ENCODE measurements at places on chromosomes 5 and 9.

- DNase-seq = no peak
Measured at GRCh38 chr5:6730807-6731206, 17.6 kb downstream of the TENT4A start.

DNA sequence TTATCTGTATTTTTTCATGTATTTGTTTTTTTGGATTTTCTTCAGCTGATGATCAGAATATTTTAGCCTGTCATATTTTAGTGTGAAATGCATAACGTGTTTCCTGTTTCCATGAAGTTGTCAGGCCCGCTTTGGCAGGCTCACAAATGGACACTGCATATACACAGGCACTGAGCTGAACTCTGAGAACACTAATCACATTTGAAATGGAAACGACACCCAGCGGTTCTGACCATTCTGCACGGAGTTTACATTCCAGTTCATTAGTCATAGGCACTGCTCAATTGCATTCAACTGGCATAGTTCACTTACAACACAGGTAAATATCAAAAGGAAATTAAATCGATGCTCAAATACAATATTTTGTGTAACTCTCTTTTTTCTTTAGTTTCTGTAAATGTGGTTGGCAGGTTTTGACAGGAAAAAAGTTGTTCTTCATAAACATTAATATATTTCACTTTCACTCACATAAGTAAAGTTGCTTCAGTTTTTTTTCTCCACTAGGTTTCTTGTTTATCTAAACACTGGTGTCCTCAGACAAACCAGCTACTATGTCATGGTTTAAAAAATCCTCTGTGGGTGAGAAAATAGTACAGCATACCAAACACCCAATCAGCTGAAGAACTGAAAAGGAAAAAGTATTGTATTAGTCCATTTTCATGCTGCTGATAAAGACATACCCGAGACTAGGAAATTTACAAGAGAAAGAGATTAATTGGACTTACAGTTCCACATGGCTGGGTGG is 559.0 kb upstream of the DAP start:
- DNase-seq = no peak

- no peak for DNase-seq
Measured at GRCh38 chr9:621201-621855, 220.2 kb upstream of the DMRT1 start.

- no peak for DNase-seq
Measured at GRCh38 chr5:133109655-133110483, 58.1 kb downstream of the HSPA4 start.

DNA sequence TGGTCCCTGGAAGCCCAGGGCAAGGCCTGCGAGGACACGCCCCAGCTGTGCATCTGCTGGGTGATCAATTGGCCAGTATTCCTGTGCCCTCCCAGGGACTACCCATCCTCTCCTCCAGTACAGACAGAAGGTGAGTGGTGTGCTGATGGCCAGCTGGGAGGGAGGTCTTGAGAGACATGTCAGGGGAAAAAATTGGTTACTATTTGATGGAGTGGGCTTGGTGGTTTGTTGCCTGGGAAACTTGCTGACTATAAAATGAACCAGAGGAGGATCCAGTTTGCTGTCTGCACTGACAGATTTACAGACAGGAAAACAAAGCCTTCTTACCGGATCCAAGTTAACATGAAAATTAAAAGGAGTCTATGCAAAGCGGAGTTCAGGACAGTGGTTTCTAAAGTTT is 40.3 kb downstream of the MAP1B start:
- DNase-seq = no peak

DNA sequence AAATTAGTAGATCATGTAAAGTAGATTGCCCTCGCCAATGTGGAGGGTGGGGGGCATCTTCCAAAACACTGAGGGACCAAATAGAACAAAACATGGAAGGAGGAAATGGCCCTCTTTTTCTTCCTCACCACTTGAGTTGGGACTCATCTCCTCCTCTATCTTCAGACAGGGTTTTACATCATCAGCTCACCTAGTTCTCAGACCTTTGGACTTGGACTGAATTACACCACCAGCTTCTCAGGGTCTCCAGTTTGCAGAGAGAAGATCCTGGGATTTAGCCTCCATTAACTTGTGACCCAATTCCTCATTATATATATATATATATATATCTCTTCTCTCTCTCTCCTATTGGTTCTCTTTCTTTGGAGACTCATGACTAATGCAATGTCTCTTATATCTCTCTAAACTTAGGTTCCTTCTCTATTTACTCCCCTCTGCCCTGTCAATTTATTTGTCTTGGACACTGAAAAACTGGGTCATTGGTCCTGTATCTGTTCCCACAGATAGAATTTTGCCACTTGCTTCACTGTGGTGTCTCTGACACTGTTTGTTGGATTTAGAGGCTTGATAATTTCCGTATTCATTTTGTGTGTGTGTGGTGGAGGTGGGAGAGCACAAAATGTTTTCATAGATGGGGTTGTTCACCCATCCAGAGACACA is 54.3 kb upstream of the TXNDC8 start:
- DNase-seq = no peak

DNA sequence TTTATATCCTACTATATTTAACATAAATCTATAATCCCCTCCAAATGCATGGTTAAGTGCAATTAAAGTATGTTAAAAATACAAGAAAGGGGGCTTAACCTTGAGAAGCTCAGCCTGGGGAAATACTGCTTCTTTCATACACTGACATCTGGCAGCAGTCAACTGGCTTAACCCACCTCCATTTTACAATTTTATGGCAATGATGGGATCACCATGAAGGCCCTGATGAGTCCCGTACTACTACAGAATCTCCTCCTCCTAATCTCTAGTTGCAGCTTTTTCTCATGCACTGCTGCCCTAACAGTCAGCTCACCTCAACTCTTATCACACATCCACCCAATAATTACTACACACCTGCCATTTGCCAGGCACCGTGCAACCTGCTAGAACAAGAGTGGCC is 40.9 kb downstream of the ZNF608 start:
- DNase-seq = no peak

- DNase-seq = no peak
Measured at GRCh38 chr5:14125262-14125661, 17.9 kb upstream of the TRIO start.

DNA sequence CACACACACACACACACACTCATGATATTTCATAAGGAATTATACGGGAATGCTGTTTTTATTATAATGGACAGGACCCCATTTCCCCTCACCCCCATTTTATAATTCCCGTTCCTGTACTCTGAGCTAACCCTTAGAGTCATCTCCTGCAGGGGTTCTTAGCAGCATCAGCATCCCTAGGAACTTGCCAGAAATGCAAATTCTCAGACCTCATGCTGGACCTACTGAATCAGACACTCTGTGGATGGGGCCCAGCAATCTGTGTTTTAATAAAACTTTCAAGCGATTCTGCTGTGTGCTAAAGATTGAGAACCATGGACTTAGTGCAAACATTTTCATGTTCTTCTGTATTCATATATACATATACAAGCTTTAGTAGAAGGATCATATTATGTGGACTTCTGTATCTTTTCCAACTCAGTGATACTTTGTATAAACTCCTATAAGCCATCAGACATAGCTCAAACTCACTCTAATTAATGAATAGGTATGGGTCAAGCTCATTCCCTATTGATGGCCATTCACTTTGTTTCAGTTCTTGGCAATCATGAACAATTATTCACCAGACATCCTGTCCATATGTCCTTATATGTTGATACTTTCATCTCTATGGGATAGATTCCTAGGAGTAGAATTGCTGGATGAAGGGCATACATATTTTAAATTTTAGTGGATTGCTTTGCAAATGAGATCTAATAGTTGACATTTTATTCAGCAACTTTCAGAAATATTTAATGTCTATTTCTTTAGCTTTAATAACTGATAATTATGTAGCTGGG is 65.5 kb downstream of the ARHGEF28 start:
- DNase-seq = no peak

GRCh38 chr5:38673671-38674071 is 117.2 kb upstream of the LIFR start:
- DNase-seq = no peak

DNA sequence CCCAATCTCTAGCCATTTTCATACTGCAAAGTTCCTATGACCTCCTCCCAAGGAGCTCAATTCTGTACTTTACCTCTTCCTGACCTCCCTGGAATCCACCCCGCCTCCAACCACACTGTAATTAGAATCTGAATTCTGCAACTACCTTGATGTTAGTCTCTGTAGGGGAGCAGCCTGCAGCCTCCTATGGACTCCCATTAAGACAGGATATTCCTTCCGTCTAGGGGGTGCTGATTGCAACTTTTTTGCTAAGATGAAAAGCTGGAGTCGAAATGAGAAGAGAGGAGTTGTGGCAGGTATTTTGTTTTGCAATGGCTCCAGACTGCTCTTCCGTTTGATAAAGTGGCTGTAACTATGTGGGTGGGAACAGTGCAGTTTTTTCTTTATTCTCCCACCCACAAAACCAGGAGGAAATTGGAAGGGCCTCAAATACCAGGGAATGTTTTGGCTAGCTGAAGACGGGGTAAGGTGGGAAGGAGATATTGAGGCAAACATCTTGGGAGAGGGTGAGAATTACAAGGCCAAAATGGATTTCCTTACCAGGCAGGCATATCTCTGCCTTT is 23.8 kb downstream of the ANXA2R start:
- DNase-seq = no peak

- no peak for DNase-seq
Measured at GRCh38 chr9:90815944-90816357, 14.3 kb downstream of the SYK start.

GRCh38 chr5:104652271-104652861 is 1089.8 kb upstream of the NUDT12 start:
- no peak for DNase-seq

DNA sequence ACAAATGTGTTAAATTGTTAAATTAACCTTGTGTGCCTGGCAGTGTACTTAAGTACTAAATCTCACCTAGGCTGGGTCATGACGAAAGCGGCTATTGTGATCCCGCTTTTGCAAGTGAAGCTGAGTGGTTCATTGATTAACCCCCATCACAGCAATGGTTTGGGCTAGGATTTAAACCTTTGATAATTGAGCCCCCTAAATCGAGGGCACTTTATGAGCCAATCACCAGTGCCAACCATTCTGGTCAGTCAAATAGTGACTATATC is 22.8 kb downstream of the HNRNPK start:
- no peak for DNase-seq

GRCh38 chr9:87543251-87543650 is 45.6 kb downstream of the DAPK1 start:
- no peak for DNase-seq

- no peak for DNase-seq
Measured at GRCh38 chr5:170181902-170182301, 50.9 kb upstream of the C5orf58 start.

- no peak for DNase-seq
Measured at GRCh38 chr5:112219000-112219399, 200.1 kb downstream of the EPB41L4A start.

Data from CD4-positive, alpha-beta T cell treated with Interleukin-6 for 4 hours (primary cell).